ENCODE measurements at places on chromosomes 16 and 17.

DNA sequence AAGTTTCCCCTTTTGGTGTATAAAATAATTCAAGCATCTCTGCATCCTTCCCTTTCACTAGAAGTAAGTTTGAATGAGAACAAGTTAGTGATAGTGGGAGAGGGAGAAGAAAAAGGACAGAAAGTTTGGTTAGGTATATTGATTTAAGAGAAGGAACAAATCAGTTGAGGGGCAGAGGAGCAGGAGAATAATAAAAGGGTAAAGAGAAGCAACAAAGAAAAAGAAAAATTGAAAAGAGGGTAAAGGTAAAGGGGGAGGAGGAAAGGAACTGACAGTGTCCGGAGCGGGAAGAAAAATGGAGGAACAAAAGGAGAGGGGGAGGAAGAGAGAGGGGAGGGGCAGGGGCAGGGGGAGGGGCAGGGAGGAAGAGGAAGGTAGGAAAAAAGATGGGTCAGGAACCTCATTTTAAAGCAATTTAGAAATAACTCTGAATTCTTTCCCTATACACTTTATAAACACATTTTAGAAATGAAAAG, 6.3 kb upstream of the IGF2BP1 start:
- no peak for DNase-seq

DNA sequence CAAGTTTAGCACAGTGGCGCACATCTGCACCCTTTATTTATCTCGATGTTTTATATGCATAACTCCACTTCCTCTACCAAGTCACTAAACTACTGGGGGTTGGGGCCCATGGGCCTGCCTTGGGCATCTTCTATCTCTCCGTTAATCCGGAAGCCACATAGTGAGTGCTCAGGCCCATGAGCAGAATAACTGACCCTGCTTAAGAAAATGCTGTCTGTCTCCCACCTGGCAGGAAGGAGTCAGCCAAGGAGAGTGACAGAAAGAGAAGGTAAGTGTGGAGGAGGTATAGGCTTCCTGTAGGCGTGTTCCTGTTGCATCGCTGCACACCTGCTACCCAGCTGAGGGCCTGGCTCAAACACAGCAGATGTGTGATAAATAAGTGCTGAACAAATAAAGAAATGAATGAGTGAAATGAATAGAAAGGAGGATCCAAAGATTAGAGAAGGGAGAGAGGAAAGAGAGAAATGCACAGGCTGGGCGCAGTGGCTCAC, 320.1 kb downstream of the SLC39A11 start:
- DNase-seq, result no peak

DNA sequence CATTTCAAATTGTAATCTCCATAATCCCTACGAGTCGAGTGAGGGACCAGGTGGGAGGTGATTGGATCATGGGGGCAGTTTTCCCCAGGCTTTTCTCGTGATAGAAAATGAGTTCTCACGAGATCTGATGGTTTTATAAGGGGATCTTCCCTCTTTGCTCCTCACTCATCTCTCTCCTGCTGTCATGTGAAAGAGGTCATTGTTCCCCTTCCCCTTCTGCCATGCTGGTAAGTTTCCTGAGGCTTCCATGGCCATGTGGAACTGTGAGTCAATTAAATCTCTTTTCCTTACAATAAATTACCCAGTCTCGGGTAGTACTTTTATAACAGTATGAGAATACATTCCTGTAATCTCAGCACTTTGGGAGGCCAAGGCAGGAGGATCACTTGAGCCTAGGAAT, 76.7 kb upstream of the MARCHF10 start:
- DNase-seq, result no peak

DNA sequence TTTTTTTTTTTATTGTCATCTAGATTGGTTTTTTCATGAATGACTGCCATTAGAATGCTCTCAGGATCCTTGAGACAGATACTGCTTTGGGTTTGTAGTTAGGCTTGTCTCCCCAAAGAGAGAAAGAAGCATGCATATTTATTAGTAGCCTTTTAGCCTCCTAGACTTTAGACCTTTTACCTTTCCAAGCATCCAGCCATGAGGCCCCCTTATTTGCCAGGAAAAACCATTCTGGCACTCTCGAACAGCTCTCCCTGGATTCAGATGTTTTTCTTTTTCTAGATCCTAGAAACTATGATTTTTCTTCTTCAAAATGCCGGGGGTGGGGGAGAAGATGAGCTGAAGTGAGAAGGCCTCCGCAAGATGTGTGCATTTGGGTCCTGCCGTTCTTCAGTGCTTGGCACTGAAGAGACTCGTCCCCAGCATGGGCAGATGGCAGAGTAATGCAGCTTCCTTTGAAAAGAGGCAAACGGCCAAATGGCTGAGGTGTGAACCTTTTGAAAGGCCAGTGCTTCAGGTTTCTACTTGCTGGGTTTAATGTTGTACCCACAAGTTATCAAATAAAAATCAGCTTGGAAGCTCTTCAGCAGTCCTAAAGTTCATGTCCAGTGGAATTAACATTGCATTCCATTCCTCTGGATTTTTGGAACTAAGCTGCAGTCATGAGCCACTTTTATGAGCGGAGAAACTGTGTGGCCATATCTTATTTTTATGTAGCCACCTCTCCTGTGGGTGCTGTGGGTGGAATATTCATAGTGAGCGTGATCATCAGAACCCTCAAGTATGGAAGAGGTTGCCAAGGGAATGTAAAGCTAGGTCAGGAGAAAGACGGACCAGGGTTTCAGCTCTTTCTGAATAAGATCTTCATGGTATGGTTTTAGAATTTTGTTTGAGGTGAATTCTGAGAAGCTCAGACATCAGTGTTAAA, 7.2 kb downstream of the SOCS7 start:
- DNase-seq, result no peak

- peak; percentile 27 for DNase-seq
Measured at GRCh38 chr17:62627904-62628633, 599 bp downstream of the MRC2 start.

- DNase-seq, result no peak
Measured at GRCh38 chr16:70151941-70152509, 21.6 kb upstream of the CLEC18C start.

GRCh38 chr17:76987486-76988093, 119.4 kb downstream of the MGAT5B start:
- no peak for DNase-seq

- no peak for DNase-seq
Measured at GRCh38 chr17:45980855-45981254, 18.2 kb upstream of the STH start.

- no peak for DNase-seq
Measured at GRCh38 chr17:80453998-80454556, 22.3 kb downstream of the NPTX1 start.

- no peak for DNase-seq
Measured at GRCh38 chr16:20899071-20899470, 1.1 kb downstream of the DCUN1D3 start.

DNA sequence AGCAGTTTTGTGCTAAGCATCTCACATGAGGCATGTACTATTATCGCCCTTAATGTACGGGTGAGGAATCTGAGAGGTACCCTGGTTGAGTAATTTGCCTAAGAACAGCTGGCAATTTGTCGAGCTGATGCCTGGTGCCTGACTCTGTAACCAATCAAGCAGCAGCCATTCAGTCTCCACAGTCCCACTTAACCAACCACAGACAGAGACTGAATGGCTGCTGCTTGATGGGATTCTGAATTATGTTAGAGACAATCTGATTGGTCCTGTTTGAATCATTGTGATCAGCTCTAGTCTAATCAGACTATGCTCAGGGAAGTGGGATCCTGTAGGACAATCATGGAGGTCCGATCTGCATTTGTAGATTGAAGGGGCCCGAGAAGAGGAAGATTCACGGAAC, 447.0 kb downstream of the SHISA9 start:
- no peak for DNase-seq

DNA sequence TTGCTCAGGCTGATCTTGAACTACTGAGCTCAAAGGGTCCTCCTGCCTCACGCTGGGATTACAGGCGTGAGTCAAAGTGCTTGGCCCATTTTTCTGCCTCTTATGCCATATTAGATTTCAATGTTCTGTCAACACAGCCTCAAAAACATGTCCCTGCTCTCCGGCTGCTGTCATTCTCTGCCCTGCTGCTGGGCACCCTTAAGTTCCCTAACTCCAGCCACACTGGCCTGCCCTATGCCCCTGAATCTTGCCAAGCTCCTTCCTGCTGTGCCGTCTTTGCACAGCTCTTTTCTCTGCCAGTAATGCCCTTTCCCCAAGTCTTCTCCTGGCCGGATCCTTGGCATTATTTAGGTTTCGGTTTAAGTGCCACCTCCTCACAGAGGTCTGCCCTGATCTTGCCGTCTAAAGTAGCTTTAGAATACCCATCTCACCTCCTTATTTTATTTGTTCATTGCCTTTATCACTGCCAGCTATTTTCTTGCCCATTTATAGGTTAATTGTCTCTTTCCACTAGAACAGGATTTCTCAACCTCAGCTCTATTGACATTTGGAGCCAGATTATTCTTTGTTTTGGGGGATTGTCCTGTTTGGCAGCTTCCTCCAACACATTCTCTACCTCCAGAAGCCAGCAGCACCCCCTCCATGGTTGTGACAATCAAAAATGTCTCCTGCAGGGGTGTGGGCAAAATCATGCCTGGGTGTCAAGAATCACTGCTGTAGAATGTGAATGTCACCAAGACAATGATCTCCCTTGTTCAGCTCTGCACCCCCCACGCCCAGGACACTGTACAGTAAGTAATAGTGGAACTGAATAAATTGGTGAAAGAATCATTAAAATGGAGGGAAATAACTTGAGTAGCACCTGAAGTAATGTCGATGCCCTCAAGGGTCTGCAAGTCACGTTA, 168.2 kb downstream of the CYLD start:
- DNase-seq, result no peak

GRCh38 chr16:71337631-71338030, 20.9 kb upstream of the CALB2 start:
- DNase-seq, result no peak

GRCh38 chr17:44972953-44973352, 4.8 kb upstream of the C1QL1 start:
- no peak for DNase-seq

GRCh38 chr17:61461967-61462718, 9.9 kb downstream of the TBX4 start:
- no peak for DNase-seq

DNA sequence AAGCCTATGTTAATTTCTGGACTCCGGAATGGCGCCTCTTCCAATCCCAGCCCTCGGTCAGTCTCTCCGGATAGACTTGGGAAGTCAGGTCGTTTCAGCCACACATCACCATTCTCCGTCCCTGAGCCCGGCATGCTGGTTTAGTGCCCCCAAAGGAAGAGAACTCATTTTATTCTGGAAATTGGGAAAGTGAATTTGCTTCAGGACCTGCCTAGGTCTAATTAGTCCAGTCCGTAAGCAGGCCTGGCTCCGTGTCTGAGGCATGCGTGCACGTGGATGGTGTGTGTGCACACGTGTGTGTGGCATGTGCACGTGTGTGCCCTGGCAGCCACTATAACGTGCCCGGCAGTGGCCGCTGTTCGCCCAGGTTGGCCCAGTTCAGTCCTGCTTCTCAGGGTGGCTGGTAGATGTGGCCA, 77.4 kb downstream of the RPA1 start:
- DNase-seq, result no peak

GRCh38 chr17:83047182-83047478, 32.3 kb upstream of the METRNL start:
- DNase-seq, result no peak

DNA sequence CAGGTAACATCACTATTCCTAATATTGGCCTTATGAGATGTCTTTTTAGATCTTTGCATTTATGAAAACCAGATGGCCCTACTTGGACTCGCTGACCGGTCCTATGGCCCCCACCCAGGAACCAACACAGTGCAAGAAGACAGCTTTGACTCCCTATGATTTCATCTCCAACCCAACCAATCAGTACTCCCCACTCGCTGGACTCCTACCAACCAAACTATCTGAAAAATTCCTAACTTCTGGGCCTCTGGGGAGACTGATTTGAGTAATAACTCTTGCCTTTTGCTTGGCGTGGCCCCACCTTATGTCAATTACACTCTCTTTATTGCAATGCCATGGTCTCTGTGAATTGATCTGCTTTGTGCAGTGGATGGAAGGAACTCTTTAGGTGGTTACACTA, 828.9 kb downstream of the CDH11 start:
- DNase-seq, result no peak

DNA sequence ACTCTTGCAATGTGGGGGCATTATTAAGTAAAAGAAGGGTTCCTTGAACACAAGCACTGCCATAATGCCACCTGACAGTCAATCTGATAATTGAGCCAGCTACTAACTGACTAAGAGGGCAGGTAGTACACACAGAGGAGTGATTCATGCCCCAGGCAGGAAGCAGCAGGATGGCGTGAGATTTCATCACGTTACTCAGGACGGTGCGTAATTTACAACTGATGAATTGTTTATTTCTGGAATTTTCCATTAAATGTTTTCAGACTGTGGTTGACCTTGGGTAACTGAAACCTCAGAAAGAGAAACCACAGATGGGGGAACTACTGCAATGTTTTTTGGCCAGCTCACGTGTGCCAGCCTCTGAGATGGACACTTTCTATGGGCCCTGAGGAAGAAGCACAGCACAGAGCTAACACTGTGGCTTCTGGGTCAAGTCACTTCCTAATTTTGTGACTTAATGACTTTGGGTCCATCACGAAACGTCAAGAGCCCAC, 46.7 kb downstream of the C17orf67 start:
- DNase-seq, result peak; percentile 33

GRCh38 chr16:28913946-28914724, 10.9 kb downstream of the RABEP2 start:
- no peak for DNase-seq

- DNase-seq, result no peak
Measured at GRCh38 chr17:17221329-17221728, 15.2 kb upstream of the PLD6 start.

DNA sequence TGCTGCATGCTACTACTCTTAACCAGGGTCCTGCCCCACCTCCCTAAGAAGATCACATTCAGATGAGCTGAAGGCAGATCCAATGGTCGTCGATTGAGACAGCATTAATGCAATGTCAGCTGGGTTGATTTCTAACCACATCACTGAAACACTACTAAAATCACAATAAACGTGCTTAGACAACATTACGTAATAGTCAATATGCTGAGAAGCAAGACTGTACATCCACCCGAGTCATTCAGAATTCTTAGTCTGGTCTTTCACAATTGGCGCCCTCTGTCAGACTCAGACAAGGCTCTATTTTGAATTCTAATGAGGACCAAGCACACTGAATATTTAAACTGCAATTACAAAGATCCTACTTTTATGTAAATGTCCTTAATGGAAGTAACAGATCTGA, 205.2 kb downstream of the STX8 start:
- DNase-seq, result no peak

GRCh38 chr16:29816694-29817441, 916 bp downstream of the PAGR1 start:
- peak; percentile 71 for DNase-seq

DNA sequence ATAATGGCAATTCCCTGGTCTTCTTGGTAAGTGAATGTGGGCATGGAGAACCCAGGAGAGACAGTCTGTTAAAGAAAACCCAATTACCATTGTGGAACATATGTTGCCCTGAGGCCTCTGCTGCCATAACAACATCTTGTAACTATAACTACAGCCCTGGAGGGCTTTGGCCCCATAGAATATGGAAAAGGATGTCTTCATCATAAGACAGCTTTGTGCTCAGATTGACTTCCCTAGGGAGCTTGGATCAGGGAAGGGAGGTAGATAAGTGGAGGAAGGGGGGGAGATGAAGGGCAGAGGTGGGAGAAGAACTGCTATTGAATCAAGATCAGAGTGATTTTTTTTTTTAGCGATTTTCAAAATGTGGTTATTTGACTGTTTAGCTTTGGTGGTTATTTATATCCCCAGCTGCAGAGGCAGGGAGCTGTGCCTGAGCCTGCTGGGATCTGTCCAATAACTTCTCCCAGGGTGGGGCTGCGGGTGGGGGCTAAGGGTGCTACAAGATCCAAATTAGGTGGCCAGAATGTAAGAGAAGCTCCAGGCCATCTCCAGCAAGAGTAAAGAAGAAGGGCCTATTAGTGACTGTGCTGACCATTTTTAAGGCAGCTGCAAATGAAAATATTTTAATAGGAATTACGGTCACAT, 5.3 kb upstream of the KAT7 start:
- no peak for DNase-seq
